Activated CD4-positive, alpha-beta T cell treated with anti-CD3 and anti-CD28 coated beads, Interleukin-2, amount 50 U/mL, for 24 hours (primary cell): ENCODE measurements at places on chromosomes 3 and 15.

DNA sequence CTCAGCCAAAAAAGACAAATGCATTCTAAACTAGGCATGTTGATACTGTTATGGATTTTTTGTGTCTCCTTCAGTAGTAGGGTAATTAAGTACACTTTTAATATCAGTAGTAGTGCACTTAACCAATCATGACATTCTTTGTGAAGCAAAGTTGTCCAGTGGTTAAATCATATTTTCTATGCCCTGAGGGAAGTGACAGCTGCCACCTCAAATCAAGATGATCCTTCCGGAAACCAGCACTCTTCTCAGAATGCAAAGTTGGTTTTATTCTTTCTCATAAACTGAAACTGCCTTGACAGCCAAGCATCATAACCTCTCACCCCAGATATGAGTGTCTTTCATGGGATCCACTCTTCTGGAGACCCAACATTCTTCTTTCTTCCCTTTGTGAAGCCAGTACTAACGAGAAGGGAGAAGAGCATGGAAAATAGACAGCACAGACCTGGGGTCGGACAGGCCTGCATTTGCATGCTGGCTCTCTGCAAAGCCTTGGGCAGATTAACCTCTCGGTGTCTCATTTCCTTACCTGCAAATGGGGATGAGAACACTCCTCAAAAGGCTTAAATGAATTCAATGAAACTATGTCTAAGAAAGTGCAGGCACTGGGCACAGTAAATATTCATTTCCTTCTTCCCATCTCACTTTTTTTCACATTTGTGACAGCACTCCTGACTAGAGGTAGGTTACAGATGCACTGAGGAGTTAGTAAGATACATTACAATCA lies 13.2 kb downstream of the AAGAB start:
- DNase-seq = no peak

GRCh38 chr3:55718521-55718921 lies 231.4 kb upstream of the WNT5A start:
- DNase-seq = no peak

DNA sequence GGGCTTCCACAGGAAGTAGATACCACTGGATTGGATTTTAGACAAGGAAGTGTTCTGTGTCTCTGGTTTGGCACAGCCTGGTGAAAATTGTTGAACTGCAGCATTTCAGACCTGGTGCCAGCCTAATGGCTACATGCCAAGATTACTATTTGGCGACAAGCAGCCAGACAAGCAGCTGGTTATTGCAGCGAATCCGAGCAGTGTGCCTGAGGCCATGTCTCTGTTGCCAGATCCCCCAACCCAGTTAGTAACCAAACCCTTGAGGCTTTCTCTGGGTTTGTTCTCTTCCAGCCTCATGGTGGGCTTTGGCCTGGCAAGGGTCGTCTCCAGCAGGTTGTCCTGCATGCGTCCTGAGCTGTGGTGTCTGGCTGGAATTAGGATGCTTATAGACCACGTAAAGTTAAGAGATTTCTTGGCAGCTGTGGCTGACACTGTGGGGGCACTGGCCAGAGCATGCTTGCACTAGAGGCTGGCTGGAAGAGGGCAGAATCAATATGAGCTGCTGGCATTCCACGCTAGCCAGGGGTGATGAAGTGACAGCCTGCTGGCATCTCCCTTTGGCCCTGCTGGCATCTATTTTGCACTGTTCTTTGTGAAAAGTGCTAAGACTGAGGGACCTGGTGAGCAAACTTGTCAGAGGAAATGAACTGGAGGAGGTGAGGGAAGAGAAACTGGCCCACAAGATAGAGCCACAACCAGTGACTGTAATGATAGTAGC lies 172.6 kb downstream of the RBMS3 start:
- DNase-seq = no peak

DNA sequence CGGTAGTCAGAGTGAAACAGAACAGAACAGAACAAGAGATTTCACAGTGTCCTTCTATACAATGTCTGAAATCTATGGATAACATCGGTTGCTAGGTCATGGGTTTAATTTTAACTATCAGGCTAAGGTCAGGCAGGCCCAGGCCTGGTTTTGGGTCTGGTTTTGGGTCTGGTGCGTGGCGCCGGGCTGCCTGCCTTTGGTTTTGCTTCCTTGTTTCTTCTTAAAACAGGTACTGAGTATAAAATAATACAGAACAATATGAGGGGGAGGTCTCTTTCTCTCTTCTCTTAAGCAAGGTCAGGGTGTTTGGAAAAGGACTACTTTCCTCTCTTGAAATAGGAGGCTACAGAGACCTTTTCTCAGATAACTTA lies 1.4 kb downstream of the AEN start:
- no peak for DNase-seq

- no peak for DNase-seq
Measured at GRCh38 chr15:43795997-43796396, 3.9 kb downstream of the SERF2 start.

DNA sequence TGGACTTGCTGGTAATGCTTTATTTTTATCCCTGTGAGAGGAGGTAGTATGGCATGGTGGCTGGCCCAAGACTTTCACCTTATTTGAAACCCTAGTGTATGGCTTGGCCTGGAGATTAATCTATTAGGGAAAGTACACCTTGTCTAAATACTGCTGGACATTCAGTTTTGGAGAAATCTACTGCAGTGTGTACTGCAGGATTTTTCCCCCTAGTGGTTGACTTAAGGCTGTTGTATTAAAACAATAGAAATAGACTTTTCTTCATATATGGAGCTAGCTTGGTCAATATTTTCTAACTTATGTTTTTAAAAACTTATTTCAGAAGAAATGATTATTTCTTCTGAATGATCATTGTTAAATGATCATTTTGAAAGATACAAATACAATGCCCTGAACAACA lies 13.9 kb upstream of the SLITRK3 start:
- no peak for DNase-seq

DNA sequence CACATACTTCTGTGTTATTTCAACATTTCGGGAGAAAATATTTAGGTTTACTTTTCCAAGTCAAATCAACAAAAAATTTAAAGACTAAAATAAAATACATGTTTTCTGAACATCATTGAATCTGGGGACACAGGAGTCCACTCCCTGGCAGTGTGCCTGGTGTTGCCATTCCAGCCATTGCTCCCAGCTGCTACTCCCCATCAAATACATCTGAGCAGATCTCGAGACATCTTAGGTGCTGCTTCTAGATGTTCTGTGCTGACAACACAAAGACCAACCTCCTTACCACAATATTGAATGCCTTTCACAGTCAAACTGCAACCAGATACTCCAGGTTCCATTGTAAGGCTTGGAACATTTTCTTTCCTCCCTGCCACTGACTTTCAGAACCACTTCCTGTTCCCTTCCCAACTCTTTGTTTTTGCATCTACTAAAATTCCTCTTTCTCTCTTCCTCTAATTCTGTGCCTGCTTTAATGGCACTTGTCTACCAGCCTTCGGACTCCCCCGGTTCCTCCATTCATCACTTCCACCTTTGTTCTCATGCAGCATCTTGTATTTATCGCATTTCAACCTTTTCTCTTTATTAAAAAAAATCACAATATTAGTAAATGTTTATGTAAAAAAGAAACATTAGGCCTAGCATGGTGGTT lies 81.1 kb upstream of the SLC4A7 start:
- DNase-seq = no peak

- DNase-seq = peak; percentile 43
Measured at GRCh38 chr15:70512772-70513362, 250.5 kb downstream of the UACA start.

DNA sequence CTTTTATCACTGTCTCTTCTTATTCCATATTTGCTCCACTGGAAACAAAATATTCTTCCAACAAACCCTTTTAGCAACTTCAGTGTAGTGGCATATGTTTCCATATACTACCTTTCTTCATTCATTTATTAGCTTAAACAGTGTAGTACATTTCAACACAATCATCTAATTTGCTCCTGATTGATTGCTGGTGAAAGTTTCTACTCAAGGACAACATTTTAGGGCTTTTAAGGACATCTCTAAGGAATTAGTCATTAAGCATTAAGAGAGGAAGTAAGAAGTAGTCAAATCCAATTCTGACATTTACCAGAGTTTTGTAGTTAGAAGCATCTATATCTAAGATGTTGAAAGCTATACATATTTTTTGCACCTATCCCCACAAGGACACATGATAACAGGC lies 55.8 kb downstream of the RSRC1 start:
- DNase-seq = no peak

DNA sequence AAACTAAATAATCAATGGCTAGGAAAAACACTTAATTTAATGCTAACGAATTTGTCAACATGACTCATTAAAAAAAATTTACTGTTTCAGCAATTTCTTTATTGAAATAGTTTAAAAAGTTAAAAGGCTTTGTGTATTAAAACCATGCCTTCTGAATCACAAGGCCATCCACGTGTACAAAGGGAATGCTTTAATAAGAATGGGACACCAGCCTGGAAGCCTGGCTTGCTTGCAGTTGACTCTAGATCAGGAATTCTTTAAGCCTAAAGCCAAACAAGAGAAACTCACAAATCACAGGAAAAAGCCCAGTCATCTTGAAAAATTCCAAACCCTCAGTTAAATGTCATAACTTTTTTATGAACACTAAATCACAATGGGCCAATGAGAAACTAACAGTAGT lies 137.6 kb downstream of the PEAK1 start:
- DNase-seq = no peak

DNA sequence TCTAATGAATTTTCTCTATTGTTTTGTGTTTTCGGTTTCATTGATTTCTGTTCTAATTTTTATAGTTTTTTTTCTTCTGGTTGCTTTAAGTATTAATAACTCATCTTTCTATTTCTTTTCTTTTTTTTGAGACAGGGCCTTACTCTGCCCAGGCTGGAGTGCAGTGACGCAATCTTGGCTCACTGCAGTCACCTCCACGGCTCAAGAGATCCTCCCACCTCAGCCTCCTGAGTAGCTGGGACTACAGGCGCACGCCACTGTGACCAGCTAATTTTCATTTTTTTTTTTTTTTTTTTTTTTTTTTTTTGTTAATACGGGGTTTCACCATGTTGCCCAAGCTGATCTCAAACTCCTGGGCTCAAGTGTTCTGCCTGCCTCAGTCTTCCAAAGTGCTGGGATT lies 14.5 kb downstream of the KBTBD8 start:
- no peak for DNase-seq

DNA sequence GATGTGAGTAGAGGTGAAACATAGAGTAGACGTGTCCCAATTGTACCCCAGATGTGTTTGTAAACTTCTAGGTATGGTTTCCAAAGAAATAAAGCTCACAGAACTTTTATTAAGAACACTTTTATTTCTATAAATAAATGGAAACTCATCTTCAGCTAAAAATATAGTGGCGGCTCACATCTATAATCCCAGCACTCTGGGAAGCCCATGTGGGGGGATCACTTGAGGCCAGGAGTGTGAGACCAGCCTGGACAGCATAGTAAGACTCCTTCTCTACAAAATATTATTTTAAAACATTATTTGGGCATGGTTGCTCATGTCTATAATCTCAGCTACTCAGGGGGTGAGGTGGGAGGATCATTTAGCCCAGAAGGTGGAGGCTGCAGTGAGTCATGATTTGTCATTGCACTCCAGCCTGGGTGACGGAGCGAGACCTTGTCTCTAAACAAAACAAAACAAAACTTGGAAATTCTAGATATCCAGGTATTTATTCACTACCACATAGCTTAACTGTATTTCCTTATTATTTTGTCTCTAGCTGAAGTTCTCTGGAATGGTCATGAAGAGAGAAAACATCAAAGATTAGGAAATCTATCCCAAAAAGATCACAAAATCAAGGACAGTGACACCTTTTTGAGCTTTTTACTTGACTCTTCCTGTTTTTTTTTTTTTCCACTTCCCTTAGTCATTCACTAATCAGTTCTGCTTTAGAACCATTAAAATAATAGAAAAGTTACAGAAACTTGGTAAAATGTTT lies 258.1 kb downstream of the TIGIT start:
- DNase-seq = no peak

- DNase-seq = no peak
Measured at GRCh38 chr3:72174040-72174439, 389.1 kb upstream of the PROK2 start.

GRCh38 chr15:89822951-89823711 lies 8.5 kb upstream of the ANPEP start:
- no peak for DNase-seq

DNA sequence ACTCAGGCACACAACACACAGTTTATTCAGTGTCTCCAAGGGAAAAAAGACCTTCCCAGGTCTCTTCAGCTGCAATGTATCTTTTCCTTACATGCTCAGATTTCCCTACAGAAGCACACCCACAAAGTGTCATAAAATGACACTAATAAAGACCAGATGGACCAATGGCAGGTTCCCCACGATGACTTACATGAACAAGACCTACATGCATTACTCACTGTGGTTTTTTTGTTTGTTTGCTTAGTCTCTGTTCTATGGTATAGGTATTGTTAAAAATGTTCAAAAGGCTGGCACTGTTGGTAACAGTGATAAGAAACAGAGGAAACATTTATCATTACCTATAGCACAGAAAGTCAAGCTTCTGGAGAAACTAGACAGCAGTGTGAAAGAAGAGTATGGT lies 318.2 kb upstream of the TMCO5A start:
- DNase-seq = no peak

DNA sequence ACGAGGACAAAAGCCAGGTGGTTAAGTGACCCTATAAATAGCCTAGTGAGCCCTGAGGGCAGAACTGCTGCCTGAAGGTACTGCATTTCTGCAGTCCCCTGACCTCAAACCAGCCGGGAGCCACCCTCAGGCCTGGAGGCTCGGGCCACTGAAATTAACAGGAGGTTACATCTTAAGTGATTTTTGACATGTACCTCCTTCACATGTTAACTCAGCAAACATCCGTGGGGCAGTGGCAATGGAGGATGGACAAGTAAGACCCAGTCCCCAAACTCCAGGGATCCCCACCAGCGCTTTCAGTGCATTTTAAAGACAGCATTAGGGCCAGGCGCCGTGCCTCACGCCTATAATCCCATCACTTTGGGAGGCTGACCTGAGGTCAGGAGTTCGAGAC lies 26.2 kb downstream of the PSTPIP1 start:
- DNase-seq = no peak

- DNase-seq = no peak
Measured at GRCh38 chr3:126469479-126469878, 6.2 kb downstream of the ZXDC start.

DNA sequence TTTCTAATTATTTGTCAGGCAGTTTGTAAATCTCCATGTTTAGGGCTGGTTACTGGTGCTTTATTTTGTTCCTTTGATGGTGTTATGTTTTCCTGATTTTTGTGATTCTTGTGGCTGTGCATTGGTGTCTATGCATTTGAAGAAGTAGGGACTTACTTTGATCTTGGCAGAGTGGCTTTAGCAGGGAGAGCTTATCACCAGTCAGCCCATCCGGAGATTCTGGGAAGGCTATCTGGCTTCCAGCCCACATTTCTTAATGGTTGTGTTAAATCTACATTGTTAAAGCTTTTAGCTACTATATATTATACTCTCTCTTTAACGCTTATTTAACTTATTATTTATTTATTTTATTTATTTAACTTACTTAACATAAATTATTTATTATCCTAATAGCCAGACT lies 35.1 kb downstream of the FBXL2 start:
- DNase-seq = no peak

GRCh38 chr3:94269763-94270162 lies 206.9 kb downstream of the NSUN3 start:
- DNase-seq = no peak

GRCh38 chr3:73665286-73665685 lies 40.5 kb upstream of the PDZRN3 start:
- DNase-seq = no peak

GRCh38 chr3:186173224-186173815 lies 64.4 kb upstream of the ETV5 start:
- DNase-seq = no peak
